DMS153 (cell line): ENCODE measurements at places on chromosomes 1 and 21.

GRCh38 chr1:226131639-226132038 is 54.9 kb downstream of the ACBD3 start:
- no peak for DNase-seq

DNA sequence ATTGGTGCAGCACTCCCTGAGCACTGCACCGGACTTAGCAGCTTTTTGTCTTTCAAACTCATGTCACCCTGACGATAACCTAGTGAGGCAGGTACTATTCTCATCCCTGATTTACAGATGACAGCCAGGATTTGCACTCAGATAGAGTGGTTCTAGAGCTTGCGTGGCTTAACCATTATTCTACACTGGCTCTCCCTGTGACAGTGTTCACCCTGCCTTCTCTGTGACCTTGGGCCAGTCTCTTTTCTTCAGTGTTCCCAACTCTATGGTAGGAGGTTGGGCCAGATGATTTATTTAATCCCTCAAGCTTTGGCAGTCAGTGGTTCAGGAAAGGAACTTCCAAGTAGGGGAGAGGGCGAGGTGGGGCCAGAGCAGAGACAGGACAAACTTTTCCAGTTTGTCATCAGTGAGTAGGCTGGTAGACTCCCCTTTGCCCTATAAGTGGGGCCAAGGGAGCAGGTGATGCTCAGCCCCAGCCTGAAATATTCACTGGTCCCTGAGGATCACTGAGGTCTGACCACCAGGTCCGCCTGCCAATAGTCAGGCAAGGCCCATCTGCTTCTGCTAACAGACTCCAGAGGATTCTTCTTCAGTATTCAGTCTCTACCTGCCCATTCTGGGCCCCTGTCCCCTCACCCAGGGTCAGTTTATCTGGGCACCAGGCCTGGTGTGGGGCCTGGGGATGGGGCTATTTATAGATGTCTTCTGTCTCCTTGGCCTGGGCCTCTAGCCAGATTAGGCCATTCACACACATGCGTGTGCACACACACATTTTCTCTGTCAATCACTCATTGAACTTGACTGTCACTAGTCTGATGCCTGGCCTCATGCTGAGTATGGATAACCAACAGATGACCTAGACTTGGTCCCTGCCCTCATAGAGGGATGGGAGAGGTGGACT is 8.8 kb upstream of the FABP3 start:
- DNase-seq, result no peak

DNA sequence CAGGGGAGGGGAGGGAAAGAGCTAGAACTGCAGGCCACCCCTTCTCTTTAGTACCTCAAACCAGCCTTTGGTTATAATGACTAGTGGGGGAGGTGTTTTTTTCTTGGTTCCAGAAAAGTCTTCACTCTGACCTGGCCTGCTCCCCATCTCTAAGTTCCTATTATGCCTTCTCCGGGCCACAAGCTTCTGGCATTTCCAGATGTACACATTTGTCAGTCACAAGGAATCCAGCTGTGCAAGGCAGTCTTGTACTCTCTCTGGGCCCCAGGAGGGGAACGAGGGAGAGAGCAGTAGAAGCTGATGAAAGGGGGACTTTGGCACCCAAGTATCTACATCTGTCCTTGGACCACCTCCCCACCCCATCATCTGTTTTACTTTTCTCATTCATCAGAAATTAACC is 2.7 kb upstream of the FALEC start:
- no peak for DNase-seq

- no peak for DNase-seq
Observed at GRCh38 chr1:185062710-185063370, 17.5 kb downstream of the RNF2 start.

- no peak for DNase-seq
Observed at GRCh38 chr21:37568916-37569315, 202.3 kb downstream of the DYRK1A start.

DNA sequence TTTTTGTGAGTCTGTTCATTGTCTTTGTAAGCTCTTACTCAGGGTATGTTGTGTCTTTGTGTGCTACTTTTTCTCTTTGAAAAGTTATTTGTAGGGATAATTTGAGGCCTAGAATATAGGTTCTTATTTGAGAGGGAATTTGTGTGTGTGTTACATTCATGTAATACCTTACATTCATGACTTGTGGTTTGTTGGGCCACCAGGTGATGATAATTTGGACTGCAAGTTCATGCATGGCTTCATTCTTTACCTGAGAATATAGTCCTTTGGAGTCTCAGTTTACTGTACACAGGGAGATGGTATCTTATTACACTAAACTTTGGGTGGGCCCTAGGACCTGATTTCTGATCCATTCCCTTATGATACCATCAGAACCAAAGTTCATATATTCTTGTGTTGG is 51.8 kb upstream of the FASLG start:
- no peak for DNase-seq

DNA sequence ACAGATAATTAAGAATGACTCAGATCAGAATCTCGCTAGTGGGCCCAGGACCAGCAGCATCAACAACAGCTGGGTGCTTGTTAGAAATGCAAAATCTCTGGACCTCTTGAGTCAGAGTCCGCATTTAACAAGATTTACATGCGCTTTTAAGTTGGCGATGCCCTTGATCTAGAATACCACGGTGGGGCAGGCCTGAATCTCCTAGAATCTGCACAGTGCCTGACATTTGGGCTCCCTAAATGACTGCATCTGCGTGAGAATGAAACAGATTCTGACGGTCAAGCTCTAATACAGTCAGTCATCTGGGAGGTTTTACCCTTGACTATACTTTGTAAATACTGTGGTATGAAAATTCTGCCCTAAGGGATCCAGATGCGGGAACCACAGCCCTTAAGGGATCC is 17.2 kb upstream of the RAB29 start:
- DNase-seq, result no peak

DNA sequence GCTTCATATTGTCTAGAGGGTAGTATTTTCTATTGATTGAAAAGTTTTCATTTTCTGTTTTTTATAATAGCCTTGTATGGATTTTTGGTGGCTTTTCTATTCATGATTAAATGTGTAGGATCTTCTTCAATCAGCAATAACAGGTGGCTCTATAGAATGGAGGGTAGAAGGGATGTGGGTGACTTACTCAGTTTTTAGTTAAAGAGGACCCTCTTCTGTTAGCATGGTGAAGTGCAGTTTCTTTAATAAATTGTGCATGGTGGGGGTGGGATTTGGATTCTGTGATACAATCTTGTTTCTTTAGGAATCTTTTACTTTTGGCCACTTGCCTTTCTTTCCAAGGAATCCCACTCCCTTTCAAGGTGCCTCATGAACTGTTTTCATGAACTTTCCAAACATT is 64.7 kb downstream of the SLC35A3 start:
- no peak for DNase-seq

- DNase-seq, result peak; percentile 38
Observed at GRCh38 chr1:209490013-209490412, 93.5 kb upstream of the CAMK1G start.

DNA sequence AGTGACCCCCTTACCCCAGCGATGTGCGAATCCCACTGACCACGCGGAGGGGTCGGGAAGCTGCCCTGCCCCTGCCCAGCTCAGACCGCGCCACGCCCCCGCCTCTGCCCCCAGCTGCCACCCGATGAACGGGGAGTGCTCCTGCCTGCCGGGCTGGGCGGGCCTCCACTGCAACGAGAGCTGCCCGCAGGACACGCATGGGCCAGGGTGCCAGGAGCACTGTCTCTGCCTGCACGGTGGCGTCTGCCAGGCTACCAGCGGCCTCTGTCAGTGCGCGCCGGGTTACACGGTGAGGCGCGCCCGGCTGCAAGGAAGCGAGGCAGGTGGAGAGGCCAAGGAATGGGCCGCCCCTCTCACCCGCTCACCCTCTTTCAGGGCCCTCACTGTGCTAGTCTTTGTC is 11.9 kb upstream of the LRRC71 start:
- no peak for DNase-seq

- DNase-seq, result no peak
Observed at GRCh38 chr21:33682992-33683627, 40.8 kb downstream of the ITSN1 start.

GRCh38 chr21:44697811-44698734 is 1.1 kb downstream of the KRTAP10-12 start:
- no peak for DNase-seq

DNA sequence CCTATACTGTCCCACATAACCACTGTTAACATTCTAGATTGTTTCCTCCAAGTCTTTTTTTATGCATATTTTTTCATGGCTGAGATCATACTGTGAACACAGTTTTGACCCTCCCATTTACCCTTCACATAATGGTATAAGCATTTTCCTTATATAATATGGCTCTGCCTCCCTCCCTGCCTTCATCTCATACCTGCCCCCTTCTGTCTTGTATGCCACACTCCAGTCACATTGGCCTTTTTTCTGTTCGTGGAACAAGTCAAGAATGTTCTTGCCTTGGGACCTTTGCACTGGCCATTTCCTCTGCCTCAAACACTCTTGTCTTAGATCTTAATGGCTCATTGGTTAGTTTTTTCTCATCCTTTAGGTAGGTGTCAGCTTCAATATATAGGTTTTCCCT is 24.3 kb upstream of the ELAVL4 start:
- no peak for DNase-seq

- peak; percentile 33 for DNase-seq
Observed at GRCh38 chr1:99481391-99481996, 164.4 kb upstream of the PALMD start.

GRCh38 chr1:156160000-156160742 is 6.8 kb downstream of the SEMA4A start:
- no peak for DNase-seq

DNA sequence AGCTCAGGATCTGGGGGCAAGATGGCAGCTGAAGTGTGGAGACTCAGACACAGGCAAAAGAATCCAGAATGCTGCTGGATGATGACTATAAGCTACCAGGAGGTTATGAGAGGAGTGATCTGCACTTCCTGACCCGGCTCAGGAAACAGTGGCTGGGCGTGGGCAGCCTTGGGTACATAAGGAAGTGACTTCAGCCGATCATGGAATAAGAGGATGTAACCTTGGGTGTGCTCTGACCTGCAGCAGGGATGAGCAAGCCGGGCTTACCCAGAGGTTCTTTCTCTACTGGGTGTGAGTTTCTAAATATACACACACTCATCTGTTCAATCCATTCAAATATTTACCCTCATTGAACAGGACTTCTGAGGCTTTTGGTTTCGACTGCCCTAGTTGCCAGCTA is 62.7 kb downstream of the CD34 start:
- DNase-seq, result peak; percentile 95

GRCh38 chr1:186772228-186772627 is 56.5 kb upstream of the PLA2G4A start:
- DNase-seq, result no peak

DNA sequence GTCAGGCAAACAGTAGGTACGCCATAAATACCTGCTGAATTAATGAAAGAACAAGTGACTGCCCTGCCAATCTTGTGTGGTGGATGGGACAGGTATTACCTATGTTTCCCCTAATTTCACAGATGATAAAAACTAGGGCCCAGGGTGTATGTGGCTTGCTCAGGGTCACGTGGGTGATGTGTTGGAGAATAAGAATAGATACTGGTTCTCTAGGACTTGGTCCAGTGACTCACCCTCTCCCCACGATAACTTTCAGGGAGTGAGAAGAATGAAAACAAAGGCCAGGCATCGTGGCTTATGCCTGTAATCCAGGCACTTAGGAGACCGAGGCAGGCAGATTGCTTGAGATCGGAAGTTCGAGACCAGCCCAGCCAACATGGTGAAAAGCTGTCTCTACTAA is 26.7 kb downstream of the SLC26A9 start:
- no peak for DNase-seq

DNA sequence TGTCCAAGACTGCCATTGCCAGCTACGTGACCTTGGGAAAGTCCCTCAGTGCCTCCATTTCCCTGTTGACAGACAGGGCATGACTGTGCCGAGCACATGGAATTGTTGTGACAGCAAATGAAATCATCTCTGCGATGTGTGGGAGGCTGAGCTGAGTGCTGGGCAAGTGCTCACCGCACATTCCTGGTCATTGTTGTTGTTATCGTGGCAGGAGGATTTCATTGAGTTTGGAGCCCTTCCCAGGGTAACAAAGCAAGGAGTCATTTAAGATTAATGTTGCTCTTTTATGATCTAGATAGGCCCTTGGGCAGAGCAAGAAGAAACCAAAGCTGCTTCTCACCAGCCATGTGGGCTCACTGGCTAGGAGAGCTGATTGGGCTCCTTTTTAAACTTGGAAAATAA is 39.6 kb upstream of the ITPKB start:
- no peak for DNase-seq

- DNase-seq, result no peak
Observed at GRCh38 chr1:33608825-33609400, 136.5 kb downstream of the ZSCAN20 start.

DNA sequence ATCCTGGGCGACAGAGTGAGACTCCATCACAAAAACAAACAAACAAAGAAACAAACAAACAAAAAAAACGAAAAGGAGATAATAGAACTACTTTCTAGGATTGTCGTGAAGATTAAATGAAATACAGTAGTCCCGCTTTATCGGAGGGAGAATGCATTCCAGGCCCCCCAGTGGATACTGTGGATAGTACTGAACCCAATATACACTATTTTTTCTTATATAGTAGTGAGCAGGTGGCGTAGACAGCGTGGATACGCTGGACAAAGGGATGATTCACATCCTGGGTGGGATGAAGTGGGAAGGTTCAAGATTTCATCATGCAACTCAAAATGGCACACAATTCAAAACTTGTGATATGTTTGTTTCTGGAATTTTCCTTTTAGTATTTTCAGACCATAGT is 8.0 kb downstream of the SLC35F3 start:
- no peak for DNase-seq

DNA sequence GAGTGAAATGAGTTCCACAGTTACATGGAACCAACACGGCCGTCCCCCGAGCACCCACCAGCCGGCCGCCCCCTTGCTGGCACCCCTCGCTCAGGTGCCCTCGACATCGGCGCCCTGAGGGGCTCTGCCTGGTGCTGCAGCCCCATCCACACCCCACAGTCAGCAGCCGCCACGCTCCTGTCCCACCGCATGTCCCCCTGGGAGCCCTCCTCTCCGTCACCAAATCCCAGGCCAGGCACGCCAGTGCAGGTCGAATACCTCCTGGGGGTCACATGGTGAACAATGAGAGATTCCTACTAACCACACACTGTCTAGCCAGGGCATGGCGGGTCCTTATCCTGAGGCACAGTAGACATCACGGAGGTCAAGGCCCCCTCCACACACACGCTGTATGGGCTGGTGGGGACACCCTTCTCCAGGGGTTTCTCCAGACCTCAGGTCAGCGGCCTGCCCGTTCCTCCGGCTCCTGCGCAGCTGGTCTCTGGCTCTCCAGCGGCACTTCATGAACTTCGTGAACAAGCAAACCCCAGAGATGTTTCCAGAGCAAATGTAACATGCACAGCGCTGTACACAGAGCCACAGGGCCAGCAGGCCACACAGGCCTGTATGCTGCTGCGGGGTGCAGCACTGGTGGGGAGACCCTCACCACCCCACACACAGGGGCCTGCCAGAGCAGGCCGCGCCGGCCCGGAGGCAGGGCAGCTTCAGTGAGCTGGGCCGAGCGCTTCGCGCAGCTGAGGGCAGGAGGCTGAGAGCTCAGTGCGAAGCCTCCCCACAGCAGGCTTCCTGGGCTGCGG is 21.8 kb downstream of the POFUT2 start:
- no peak for DNase-seq

- peak; percentile 1 for DNase-seq
Observed at GRCh38 chr21:15437883-15438282, 291.9 kb upstream of the USP25 start.
